ENCODE measurements at places on chromosomes 11 and 22.

- DNase-seq = no peak
Observed at GRCh38 chr11:130588471-130588870, 140.0 kb downstream of the ADAMTS15 start.

DNA sequence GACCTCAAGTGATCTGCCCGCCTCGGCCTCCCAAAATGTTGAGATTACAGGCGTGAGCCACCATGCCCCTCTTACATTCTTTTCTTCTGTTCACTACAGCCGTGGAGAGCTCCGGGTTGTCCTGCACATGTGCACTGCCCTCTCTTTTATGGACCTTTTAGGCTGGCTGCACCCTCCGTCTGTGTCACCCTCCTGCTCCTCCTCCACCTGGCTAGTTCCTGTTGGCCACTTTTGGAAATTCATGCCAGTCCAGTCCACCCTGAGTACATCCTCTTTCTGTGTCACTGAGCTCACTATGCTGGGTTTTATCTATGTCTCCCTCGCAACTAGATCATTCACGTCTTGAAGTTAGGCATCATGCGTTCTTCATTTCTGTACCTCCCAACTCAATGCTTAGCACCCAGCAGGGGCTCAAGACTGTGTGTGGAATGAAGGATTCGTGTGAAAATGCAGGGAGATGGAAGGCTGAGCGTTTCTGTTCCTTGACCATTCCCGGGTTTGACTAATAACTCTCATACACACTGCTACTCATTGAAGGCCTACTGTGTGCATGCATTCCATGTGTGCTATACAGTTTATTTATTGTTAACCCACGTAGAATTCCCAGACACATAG is 60.6 kb downstream of the PTPRJ start:
- DNase-seq = no peak

DNA sequence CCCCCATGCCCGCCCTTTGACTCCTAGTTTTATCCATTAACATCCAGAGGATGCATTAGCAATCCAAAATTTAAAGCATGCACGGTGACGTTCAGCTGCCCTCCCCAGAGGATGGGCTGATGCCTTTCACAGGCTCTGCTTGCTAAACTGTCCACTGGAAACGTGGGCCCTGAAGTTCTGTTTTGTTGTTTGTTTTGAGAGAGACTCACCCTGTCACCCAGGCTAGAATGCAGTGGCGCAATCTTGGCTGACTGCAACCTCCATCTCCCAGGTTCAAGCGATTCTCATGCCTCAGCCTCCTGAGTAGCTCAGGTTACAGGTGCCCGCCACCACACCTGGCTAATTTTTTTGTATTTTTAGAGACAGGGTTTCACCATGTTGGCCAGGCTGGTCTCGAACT is 39.3 kb downstream of the NFRKB start:
- no peak for DNase-seq

DNA sequence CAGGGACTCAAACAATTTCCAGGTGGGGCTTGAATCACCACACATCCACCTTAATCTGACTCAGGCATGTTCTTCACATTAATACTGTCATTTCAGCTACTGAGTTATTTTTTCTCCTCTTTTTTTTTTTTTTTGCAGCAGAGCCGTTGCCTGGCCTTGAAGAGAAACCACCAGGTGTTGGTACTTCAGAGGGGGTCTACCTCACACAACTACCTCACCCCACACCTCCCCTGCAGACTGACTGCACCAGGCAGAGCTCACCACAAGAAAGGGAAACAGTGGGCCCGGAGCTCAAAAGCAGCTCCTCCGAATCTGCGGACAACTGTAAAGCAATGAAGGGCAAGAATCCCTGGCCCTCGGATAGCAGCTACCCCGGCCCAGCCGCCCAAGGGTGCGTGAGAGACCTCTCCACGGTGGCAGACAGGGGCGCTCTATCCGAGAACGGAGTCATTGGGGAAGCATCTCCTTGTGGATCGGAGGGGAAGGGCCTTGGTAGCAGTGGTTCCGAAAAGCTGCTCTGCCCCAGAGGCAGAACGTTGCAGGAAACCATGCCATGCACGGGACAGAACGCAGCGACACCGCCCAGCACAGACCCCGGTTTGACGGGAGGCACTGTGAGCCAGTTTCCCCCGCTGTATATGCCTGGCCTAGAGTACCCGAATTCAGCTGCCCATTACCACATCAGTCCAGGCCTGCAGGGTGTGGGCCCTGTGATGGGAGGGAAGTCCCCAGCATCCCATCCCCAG is 15.1 kb upstream of the SLC25A18 start:
- no peak for DNase-seq

GRCh38 chr11:115321605-115322289 is 182.5 kb downstream of the CADM1 start:
- DNase-seq = no peak

DNA sequence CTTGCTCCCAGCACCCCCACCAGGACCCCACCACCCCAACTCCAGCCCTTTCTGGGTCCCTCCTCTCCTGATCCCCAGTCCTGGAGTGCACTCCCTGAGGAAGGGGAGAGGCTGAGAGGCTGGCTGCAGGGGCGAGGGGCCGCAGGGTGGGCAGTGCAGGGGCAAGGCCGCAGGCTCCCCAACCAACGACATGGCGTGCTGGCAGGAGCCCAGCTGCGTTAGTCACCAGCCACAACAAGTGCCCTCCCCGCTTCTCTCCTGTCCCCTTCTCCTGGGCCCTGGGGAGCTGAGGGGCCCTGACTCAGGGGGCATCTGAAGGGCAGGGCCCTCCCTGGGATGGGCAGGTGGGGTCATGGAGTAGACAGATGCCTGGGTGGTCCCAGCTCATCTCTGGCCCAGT is 2.3 kb downstream of the CABP7 start:
- DNase-seq = no peak

DNA sequence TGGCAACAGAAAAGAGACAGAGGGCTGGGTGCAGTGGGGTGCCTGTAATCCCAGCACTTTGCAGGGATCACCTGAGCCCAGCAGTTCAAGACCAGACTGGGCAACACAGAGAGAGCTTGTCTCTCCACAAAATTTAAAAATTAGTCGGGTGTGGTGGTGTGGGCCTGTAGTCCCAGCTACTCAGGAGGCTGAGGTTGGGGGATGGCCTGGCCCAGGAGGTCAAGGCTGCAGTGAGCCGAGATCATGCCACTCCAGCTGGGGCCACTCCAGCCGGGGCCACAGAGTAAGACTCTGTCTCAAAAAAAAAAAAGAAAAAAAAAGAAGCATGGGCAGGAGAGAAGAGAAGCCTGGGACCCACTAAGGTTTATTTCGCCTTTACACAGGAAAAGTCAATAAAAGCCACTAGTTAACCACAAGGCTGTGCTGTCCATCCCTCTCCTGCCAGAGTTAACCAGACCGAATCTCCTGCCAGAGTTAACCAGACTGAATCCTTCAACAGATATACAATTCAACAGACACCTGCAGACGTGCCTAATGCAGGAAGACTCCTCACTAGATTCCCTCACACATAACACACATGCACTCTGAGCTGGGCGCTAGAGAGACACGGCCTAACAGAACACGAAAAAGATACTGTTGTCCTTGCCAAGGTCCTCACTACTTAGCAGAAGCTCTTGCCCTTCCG is 29.8 kb downstream of the MICAL3 start:
- no peak for DNase-seq

GRCh38 chr11:3855808-3856491 is 486 bp downstream of the STIM1 start:
- DNase-seq = peak; percentile 32

GRCh38 chr22:27557286-27558008 is 244.1 kb downstream of the MN1 start:
- no peak for DNase-seq

- DNase-seq = no peak
Observed at GRCh38 chr11:128697645-128698174, 3.8 kb downstream of the FLI1 start.

- no peak for DNase-seq
Observed at GRCh38 chr11:86676010-86676409, 3.6 kb upstream of the ME3 start.

GRCh38 chr22:24894998-24895397 is 51.5 kb downstream of the LHFPL7 start:
- no peak for DNase-seq

DNA sequence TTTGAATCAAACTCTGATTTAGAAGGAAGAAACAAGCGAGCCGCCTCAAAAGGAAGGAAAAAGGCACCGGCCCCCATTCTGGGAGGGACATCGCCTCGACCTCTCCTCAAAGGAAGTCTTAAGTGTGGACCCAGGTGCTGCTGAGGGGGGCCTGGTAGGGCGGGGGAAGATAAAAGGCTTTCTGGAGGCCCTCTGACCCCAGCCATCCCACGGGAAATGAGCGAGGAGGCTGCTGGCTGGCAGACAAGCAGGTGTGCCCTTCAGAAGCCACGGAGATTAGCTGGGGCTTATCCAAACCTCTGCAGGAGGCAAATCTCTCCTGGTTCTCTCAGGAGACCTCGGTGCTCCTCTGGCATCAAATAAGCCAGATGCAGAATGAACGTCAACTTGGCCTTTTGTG is 171.4 kb upstream of the BLID start:
- DNase-seq = no peak

GRCh38 chr11:87628026-87628580 is 547.1 kb downstream of the RAB38 start:
- DNase-seq = no peak

DNA sequence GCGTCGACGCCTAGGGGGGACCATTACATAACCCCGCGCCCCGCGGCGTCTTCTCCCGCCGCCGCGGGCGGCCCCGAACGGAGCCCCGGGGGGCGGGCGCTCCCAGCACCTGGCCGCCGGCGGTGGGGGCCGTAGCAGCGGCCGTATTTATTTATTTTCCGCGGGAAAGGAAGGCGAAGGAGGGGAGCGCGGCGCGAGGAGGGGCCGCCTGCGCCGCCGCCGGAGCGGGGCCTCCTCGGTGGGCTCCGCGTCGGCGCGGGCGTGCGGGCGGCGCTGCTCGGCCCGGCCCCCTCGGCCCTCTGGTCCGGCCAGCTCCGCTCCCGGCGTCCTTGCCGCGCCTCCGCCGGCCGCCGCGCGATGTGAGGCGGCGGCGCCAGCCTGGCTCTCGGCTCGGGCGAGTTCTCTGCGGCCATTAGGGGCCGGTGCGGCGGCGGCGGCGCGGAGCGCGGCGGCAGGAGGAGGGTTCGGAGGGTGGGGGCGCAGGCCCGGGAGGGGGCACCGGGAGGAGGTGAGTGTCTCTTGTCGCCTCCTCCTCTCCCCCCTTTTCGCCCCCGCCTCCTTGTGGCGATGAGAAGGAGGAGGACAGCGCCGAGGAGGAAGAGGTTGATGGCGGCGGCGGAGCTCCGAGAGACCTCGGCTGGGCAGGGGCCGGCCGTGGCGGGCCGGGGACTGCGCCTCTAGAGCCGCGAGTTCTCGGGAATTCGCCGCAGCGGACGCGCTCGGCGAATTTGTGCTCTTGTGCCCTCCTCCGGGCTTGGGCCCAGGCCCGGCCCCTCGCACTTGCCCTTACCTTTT is at the start of gene EP300:
Gene EP300, plus strand, starts transcription at position 570 of the 795 bp plus-strand sequence. CDS start 413 bp downstream, outside the sequence.
- DNase-seq = peak; percentile 77

DNA sequence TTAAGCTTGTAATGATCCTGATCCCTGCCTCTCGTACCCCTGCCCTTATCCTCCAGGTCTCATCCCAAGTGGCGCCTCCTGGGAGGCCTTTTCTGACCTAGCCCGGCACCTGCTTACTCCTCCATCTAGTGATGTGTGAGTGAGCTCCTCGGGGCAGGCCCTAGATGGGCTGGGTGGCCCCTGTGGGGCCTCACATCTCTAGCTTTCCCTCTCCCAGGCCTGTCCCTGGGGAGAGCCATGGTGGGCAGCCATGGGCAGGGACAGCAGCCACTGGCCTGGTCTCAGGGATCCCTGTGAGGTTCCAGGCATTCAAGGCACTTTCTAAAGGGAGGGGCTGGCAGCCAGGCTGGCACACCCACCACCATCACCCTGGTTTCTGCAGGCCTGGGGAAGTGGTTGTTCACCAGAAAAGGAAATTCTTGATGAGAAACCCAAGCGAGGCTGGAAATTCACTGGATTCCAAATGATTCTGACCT is 27.9 kb downstream of the GNAZ start:
- DNase-seq = no peak

DNA sequence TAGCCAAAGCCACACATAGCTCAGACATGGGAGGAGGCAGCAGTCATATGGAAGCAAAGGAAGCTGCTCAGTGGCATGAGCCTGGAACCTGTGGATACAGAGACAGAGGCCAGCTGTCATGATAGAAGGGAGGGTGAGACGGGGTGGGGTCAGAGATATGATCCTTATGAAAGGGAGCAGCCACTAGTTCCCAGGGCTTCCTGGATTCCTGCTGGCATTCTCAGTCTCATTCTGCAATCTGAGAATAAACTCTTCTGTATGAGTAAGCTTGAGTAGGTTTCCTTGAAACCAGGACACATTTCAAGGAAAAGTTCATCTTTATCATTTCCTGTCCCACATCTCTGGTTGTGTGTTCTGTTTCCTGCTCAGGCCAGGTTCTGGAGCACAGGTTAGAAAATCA is 220.2 kb upstream of the SNX19 start:
- DNase-seq = no peak

- no peak for DNase-seq
Observed at GRCh38 chr11:66912911-66913310, 45.3 kb downstream of the PC start.

GRCh38 chr11:73239571-73240189 is 21.6 kb downstream of the P2RY2 start:
- no peak for DNase-seq

DNA sequence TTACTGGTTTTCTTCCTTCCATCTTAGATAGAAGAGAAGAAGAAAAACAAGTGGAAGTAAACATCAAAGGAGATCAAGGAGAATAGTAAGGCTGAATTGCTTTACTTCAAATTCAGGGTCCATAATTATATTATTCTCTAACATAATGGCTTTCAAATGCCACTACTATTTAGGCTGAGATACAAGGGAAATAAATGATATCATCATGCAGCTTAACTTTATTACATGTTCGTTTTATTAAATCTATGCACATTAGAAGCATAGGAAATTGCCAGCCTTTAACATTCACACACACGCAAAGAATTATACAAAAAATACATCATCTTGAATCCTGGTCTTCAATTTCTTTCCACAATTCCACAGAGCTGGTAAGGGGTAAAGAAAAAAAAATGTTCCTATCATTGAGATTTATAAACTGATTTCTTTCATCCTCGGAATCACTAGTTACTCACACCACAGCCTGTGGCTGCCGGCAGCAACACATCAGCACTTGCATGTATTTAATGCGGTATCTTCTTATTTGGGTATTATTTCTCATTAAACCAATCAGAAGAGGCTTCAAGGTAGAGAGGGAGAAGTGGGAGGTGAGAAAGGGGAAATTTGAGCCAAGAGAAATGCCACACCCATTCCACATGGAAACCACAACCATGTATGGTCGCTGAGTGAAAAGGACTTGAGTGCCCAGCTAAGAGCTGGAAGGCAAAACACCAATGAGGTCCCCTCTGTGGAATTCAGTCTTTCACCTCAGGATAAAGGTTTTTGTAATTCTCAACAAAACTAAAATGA is 26.3 kb downstream of the SYTL2 start:
- DNase-seq = no peak

DNA sequence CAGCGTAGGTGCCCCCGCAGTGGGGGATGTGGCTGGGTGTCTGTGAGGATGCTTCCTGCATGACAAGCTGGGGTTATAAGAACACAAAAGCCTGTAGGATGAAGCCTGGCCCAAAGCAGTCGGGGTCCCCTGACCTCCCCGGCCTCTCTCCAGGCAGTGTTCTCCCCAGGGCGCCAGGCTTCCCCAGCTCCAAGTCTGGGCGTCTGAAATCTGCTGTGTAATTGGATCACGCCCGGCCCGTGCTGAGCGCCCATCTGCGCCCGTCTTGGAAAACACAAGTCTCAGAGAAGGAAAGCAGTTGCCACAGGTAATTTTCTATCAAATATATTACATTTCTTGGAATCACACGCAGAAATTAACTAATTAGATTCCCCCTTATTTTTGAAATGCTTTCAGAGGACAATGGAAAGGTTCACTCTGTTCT is 233.3 kb downstream of the CTTN start:
- DNase-seq = no peak

All from stimulated activated CD4-positive, alpha-beta T cell treated with anti-CD3 and anti-CD28 coated beads, Interleukin-12 subunit alpha, Interleukin-12 subunit beta, amount 100 ng/mL, for 4 hours (primary cell).